CD8-positive, alpha-beta T cell (primary cell): ENCODE measurements at places on chromosomes 13 and 19.

DNA sequence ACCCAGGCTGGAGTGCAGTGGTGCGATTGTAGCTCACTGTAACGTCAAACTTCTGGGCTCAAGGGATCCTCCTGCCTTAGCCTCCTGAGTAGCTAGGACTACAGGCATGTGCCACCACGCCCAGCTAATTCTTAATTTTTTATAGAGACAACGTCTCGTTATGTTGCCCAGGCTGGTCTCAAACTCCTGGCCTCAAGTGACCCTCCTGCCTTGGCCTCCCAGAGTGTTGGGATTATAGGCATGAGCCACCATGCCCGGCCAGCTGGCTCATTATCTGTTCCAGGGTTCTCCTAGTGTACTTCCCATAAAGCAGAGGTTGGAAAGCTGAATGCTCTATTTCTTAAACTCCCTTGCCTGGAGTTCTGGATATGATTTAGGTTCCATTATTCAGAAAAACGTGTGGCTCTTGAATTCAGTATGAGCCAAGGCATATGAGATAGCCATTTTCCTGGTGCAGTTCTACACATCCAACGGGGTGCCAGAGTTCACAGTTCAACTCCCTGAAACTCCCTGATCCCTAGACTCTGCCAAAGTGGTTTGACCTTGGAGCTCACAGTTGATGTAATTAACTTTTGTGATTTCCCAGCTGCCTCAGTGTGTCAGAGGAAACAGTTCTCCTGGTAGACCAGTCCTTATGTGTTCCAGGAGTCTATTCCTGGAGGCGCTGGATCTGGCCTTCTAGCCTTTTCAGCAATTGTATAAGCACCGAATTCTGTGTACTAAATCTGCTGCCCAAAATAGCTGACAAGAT lies 21.6 kb downstream of the GPR183 start:
- no peak for DNase-seq

DNA sequence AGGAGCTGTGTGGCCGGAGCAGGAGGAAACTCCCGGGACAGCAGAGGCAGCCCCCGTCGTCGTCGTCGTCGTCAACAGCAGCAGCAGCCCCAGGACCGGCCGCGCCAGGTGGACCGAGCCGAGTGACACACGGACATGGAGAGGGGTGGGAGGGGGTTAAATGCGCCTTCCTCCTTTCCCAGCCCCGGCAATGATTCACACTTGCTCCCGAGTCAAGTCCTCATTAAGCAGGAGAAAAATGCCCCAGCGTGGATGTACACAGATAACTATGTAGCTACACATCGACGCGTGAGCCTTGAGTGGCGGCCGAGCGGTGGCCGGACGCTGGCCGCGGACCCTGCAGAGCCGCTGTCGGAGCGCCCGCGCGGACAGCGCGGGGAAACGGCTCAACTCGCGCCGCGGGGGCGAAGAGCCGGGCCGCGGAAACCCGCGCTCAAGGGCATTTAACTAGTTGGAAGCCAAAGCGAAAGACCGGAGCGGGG lies 645 bp downstream of the UBL3 start:
- DNase-seq: peak; percentile 63

DNA sequence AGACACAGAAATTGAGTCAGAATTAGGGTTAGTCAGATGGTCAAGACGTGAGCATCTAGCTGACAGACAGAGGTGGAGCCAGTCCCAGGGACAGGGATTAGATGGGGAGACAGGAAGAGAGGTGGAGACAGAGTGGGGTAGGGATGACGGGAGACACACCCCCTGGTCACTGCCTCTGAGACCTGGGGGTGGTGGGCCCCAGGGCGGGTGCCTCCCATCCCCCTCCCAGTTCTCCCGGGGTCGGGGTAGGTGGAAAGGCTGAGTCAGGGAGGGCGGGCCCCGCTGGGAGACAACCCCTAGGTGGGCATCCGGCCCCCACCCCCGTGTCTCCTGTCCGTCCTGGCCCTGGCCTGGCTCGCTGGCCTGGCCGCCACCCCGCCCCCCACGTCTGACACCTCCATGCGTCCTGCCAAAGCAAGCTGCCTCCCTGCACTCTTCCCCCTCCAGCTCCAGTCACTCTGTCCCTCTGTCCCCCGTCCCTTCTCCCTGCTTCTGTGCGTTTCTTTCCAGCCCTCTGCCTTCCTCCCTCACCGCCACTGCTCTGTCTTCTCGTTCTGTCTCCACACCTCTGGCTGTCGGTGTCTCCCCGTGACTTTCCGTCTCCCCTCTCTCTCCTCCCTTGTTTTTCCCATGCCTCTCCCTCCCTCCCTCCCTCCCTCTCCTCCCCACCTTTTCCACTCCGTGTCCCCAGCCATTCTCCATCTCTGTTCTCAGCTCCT lies 15.1 kb downstream of the CCDC97 start:
- DNase-seq: no peak

- no peak for DNase-seq
Measured at GRCh38 chr13:42992764-42993122, 702 bp upstream of the EPSTI1 start.

DNA sequence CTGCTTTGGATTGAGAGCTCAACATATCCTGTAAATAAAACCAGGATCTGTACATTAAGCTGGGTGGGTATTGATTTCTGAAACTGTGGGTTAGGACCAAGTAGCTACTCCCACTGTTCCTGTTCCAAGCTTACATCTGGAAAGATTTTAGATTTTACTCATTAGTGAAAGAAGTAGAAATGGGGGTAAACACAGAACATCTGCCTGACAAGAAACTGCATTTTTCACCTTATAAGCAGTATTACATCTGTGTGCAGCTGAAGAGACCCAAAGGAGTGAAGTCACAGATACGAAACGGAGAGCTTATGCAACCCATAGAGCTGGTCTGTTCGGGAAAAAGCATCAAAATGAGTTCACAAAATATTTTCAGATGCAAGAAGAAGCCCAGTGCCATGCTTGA lies 235.2 kb downstream of the SLITRK5 start:
- DNase-seq: no peak

DNA sequence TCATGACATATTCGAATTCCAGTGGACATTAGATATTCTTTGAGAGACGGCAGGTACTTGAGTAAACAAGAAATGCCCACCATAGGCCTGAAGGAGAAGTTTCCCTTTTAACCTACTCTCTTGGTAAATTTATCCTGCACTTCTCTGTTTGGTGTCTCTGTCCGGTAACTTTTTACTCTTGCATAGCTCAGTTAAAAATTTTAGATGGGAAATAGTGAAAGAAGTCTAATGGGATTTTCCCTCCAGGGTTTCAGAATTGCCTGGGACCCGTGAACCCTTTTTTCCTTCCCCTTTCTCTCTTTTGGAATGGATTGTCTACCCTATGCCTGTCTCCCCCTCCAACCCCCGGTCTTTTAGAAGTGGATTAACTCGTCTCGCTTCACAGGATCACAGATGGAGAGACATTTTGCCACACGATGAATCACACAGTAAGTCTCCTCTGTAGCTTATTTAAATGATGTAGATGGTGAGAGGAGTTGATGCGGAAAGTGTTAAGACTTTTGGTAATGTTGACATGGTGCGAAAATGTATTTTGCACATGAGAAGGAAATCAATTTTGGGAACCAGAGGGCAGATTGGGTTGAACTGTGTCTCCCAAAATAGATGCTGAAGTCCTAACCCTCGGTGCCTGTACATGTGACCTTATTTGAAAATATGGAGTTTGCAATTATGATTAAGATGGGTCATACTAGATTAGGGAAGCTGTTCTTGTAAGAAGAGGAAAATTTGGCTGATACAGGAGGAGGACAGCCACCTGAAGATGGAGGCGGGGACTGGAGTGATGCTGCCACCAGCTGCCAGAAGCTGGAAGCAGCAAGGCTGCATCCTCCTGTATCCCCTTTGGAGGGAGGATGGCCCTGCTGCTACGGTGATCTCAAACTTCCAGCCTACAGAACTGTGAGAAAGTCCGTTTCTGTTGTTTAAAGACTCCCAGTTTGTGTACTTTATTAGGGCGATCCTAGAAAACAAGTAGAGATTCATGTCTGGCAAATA lies 711 bp upstream of the MIPEP start:
- DNase-seq: no peak

GRCh38 chr13:92807353-92807752 lies 419.3 kb upstream of the GPC6 start:
- DNase-seq: no peak

- DNase-seq: no peak
Measured at GRCh38 chr19:23788411-23788810, 29.7 kb upstream of the ZNF681 start.

DNA sequence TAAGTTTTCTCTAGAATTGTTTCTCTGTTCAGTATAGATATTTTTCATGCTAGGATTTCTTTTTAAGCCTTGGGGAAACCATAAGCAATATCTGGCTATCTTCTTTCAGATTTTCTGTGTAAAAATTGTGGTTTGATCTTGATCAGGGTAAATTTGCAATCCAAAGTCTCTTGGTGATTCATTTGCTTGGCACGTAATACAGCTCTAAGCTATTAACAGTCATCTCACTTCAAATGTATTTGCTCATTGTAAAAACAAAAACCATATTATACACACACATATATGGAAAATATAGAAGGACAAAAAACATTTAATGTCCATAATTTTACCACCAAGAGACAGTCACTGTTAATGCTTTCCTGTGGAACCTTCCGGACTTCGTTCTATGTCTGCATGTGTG lies 191.0 kb downstream of the SHISA2 start:
- DNase-seq: no peak

DNA sequence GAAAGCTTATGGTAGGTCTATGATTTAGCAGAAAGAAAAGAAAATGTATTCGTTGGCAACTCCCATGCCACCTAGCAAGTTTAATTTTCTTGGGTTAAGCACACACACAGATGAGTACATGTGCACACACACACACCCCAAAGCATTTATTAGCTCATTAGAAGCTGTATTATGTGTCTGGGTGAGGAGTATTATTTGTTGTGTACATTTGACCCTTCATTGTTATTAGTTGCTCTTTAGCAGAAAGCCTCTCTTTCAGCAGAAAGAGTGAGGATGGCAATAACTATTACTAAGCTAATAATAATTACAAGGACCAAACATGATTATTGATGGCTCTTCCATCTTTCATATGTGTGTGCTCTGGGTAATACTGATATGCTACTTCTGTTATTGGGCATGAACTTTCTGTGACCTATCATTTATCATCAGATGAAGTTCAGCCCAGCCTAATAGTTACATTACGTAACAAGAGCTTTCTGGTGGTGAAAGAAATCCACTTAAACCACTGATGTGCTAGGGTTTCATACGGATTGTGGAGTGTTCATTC lies 177.4 kb upstream of the OBI1 start:
- DNase-seq: no peak

DNA sequence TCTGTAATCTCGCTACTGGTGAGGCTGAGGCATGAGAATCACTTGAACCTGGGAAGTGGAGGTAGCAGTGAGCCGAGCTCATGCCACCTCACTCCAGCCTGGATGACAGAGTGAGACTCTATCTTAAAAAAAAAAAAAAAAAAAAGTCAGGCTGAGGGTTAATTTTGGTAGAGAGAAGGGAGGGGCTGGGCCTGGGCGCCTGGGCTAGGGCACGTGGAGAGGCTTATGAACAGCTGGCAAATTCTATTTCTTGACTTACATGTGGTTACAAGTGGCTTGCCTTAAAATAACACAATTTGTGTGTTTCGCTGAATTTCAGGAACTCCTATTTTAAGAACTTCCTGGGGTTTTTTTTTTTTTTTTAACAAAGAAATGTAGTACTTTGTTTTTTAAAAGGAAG lies 47.6 kb upstream of the MAP3K10 start:
- no peak for DNase-seq

GRCh38 chr19:38907227-38907626 lies 4.8 kb downstream of the CCER2 start:
- no peak for DNase-seq
